ENCODE measurements at places on chromosomes 6 and 20.

- DNase-seq = no peak
Measured at GRCh38 chr6:50822078-50822476, 3.4 kb downstream of the TFAP2B start.

DNA sequence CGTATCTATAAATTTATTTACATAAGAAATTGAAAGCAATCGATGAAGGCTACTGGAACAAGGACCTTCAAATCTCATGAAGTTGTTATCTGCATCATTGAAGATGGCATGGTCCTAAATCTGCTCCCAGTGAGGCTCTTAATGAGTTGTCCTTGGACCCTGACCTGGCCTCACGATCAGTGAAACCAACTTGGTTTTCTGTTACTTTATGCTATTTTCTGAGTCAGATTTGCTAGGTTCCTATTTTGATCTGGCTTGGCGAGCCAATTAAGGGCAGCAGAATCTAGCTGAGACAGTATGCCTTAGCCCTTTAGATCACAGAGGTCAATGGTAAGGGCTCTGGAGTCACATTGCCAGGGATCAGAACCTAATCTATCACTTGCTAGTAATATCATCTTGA, 30.1 kb upstream of the NOX3 start:
- DNase-seq = no peak

- peak; percentile 30 for DNase-seq
Measured at GRCh38 chr6:26576407-26576843, 20.3 kb upstream of the ABT1 start.

DNA sequence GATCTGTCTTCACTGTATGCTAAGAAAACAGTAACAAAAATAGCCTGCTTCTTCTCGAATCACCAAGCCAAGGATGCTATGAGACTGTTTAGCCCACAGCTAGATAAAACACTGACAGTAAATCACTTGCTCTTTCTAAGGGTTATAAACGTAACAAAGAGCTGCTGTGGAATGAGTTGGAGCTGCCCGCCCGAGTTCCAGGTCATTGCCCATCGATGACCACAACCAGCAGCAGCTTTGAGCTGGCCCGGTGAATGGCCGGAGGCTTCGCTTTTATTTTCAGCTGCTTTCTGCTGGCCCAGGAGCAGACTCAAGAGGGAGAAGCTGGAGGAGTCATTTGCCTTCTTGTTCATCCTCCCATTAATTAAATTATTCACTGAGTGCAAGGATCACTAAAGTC, 82.2 kb upstream of the CDH4 start:
- no peak for DNase-seq

GRCh38 chr6:86969573-86969972, 32.2 kb downstream of the HTR1E start:
- DNase-seq = no peak

- DNase-seq = no peak
Measured at GRCh38 chr6:41451039-41451438, 95.1 kb upstream of the FOXP4 start.

DNA sequence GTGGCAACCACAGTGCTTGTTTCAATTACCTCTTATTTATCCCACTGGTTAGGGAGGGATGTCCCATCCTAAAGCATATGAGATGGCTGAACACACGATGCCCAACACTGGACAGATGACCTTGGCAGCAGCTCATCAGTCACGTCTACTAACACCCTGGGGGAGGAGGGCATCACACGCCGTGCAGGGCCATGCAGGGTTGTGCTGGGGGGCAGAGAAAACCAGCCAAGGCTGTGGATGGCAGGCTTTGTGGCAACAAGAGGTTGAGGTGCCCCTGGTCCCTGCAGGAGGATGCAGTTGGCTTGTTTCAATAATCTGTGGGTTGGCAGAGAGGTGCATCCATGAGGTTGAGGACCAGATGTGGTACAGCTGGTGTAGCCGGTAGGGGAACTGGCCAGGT, 293.7 kb upstream of the SULF2 start:
- no peak for DNase-seq

DNA sequence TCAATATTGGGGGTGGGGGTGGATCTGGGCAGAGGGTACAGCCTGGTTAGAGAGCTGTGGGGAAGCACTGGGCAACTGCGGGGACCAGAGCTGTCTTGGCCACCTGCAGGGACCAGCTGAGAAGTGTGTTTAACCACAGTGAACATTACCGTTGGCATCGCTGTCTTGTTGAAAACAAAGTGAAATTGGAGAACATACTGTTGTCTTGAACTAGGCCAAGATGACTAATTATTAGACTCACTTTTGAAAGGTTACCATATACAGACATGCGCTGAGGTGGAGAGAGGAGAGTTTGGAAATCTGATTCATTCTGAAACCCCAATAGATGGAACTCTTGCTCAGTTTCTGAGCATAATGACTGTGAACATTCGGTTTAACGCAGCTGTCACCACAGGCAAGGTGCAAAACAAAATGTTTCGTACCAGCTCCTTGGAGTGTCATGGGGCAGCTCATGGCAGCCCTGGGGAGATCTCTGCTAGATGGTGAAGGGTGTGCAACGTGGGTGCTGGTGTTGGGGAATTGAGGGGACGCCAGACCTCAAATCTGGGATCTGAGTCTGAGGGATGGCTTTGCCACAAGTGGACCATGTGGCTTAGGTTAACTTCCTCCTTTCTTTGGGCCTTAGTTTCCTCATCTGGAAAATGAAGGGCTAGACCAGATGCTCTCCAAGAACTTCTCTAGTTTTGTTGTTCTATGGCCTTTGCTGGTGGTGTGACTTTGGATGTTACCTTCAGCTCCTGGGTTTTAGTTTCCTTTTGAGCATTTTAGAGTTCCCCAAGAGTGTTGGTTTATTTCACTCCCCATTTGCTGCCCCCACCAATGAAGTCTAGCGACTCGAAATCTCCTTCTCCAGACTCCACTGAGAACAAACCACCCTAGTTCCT, 24.6 kb upstream of the GTSF1L start:
- DNase-seq = no peak

DNA sequence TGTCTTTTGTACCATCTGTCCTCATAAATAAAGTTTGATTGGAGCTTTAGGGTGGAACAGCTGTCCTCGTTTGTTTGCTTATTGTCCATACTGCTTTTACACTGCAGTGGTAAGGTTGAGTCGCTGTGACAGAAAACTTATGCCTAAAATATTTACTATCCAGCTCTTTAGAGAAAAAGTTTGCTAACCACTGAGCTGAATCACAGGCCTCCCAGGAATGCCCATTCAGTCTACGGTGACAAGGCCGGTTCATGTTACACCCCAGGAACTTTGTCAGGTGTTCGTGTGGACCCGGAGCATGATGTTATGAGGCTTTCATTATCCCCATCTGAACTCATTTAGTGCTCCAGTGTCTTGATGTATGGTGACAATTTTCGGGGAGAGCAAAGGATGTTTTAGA, 401.1 kb downstream of the SAMD5 start:
- no peak for DNase-seq

GRCh38 chr20:5197847-5198650, 71.2 kb downstream of the CDS2 start:
- DNase-seq = peak; percentile 46

- DNase-seq = no peak
Measured at GRCh38 chr20:32071395-32072167, 19.5 kb downstream of the HCK start.

- peak; percentile 92 for DNase-seq
Measured at GRCh38 chr6:53317861-53318260, 30.9 kb downstream of the ELOVL5 start.

DNA sequence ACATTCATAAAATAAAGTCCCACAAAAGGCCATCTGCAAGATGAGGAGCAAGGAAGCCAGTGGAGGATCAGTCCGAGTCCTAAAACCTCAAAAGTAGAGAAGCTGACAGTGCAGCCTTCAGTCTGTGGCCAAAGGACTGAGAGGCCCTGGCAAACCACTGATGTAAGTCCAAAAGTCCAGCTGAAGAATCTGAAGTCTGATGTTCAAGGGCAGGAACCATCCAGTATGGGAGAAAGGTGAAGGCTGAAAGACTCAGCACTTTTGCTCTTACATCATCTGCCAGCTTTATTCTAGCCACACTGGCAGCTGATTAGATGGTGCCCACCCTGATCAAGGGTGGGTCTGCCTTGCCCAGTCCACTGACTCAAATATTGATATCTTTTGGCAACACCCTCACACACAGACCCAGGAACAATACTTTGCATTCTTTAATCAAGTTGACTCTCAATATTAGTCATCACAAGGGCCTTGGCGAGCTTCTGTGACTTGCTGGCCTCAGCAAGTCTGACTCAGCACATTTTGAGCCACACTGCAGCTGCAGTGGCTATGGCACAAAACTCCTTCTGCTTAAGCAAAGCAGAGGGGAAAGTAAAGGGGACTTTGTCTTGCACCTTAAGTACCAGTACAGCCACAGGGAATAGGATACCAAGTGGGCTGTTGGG, 1370.3 kb upstream of the CITED2 start:
- DNase-seq = no peak
